MM.1S (cell line): ENCODE measurements at places on chromosomes 2 and 18.
A peak's percentile ranks its signal among the peaks of the same experiment; 100 is the strongest.

DNA sequence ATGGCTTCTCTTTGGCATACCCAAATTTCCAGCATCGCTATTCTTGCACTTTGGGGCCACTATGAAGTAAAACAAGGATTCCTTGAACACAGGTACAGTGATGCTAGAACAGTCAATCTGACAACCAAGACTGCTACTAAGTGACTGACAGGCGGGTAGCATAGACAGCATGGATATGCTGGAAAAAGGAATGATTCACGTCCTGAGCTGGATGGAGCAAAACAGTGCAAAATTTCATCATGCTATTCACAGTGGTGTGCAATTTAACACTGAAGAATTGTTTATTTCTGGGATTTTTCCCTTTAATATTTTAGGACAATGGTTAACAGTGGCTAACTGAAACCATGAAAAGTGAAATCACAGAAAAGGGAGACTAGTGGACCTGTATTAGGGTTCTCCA, 1511.2 kb upstream of the ZEB2 start:
- no peaks in the 10 kb centered on the region for H3K4me1 ChIP-seq
- no peaks in the 10 kb centered on the region for H3K36me3 ChIP-seq
- H3K4me3 ChIP-seq = no peak overlapping the region
- no peaks in the 10 kb centered on the region for H3K27me3 ChIP-seq

DNA sequence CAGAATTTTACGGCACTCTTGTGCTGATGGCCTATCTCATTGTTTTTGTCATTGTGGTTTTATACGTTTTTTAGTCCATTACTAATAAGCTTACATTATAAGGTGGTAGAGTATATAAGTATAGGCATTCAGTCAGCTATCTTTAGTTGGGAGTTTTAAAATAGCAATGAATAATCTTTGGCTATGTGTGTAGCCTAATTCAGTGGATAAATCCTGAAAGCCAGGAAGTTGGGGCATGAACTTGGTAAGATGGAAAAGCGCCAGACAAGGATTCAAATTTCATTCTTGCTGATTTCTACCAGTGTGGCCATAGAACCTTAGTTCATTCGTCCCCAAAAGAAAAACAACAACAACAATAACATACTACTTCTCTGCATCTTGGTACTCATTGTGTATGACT, 31.2 kb downstream of the EPC2 start:
- no peaks in the 10 kb centered on the region for H3K36me3 ChIP-seq
- no peaks in the 10 kb centered on the region for H3K4me1 ChIP-seq
- H3K4me3 ChIP-seq = no peak overlapping the region
- no peaks in the 10 kb centered on the region for H3K27me3 ChIP-seq
- no peak for DNase-seq
- no peak overlapping the region for H3K27ac ChIP-seq

GRCh38 chr2:150136893-150137292, 350.6 kb downstream of the RND3 start:
- peaks cover 6% of the 10 kb centered on the region for H3K4me1 ChIP-seq
- DNase-seq = no peak
- H3K4me3 ChIP-seq = no peak overlapping the region
- no peaks in the 10 kb centered on the region for H3K36me3 ChIP-seq
- H3K27me3 ChIP-seq = no peaks in the 10 kb centered on the region
- H3K27ac ChIP-seq = no peak overlapping the region

DNA sequence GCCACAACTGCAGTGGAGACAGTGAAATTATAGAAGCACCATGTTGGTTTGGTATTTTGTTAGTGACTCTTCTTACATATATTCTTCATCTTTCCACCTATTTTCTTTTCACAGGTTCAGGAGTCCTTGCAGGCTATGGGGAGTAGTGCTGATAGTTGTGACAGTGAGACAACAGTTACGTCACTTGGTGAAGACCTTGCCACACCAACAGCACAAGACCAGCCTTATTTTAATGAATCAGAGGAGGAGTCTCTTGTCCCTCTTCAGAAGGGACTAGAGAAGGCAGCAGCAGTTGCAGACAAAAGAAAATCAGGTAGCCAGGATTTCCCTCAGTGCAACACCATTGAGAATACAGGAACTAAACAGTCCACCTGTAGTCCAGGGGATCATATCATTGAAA, 23.6 kb downstream of the ITPRID2 start:
- peaks cover 7% of the 10 kb centered on the region for H3K36me3 ChIP-seq
- DNase-seq = no peak
- H3K4me1 ChIP-seq = peaks cover 35% of the 10 kb centered on the region

- DNase-seq = no peak
- H3K27ac ChIP-seq = no peak overlapping the region
These were observed 240.7 kb upstream of the RAB6C start for GRCh38 chr2:129738799-129739198.

GRCh38 chr18:79668203-79668602, 11.4 kb upstream of the CTDP1 start:
- H3K4me1 ChIP-seq = no peaks in the 10 kb centered on the region
- H3K27ac ChIP-seq = no peak overlapping the region
- no peaks in the 10 kb centered on the region for H3K36me3 ChIP-seq
- H3K4me3 ChIP-seq = no peak overlapping the region
- no peaks in the 10 kb centered on the region for H3K27me3 ChIP-seq

DNA sequence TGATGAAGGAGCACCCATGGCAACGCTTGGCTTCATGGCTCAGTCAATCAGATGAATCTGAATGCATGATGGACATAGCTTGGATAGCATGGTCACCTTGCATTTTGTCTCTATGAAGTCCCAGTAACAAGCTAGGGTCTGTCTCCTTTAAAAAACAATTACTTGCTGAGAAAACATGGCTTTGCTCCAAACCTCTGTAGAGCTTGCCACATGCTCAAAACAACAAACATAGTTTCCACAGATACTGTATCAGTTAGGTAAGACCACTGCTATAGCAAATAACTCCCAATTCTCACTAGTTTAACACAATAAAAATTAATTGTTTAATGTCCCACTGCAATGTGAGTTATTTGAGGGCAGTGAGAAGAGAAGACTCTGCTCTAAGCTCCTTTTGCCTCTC, 401.0 kb downstream of the IRS1 start:
- no peaks in the 10 kb centered on the region for H3K4me1 ChIP-seq
- no peaks in the 10 kb centered on the region for H3K36me3 ChIP-seq
- no peak overlapping the region for H3K27ac ChIP-seq
- H3K4me3 ChIP-seq = no peak overlapping the region
- H3K27me3 ChIP-seq = no peaks in the 10 kb centered on the region

DNA sequence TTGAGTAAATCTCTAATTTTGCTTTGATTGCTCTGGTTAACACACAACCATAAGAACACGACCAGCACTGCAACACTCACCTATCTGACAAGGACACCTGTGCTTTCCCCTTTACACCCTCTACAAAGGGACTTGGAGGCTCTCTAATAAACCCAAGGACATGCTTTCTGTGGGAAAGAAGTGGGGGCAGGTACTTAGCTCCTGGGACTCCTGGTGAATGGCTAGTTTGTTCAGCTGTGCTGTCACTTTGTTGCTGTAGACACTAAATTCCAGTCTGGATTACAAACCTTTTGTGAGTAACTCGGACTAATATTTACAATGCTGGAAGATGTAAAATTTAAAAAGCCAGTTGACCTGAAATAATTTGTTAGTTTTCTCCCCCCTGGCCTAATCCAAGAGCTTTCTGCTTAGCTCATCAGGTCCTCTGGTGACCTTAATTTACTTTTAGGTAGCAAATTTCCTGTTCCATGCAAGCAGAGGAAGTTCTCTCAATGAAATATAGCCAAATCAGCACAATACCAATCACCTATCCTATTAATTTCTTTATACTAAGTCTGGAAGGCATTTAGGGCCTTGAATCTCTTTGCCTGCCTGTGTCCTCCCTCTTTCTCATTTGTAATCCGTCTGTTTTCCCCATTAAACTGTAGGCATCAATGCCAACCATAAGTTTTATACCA, 67.5 kb downstream of the PLCL1 start:
- no peaks in the 10 kb centered on the region for H3K36me3 ChIP-seq
- no peak for DNase-seq
- H3K27me3 ChIP-seq = no peaks in the 10 kb centered on the region
- no peaks in the 10 kb centered on the region for H3K4me1 ChIP-seq

- H3K4me1 ChIP-seq = no peaks in the 10 kb centered on the region
- no peaks in the 10 kb centered on the region for H3K36me3 ChIP-seq
- no peak overlapping the region for H3K27ac ChIP-seq
- no peak for DNase-seq
These were observed 299.1 kb downstream of the PAX3 start for GRCh38 chr2:221999717-222000116.

DNA sequence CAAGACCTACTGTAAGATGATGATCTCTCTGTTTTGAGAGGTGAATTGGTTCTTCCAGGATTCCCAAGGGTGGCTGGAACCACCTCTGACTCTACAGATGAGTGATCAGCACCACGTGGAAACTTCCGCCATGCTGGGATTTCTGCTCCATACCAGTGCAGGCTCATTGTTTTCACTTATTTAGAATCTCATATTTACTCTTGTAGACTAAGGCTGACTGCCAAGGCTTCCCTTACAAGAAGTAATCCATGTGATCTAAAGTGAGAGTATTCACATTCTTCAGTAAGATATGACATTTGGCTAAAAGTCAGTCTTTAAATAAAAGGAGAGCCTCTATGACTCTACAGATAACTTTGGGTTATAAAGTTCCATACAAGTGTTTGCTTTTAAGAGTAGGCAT, 322.9 kb upstream of the RAB12 start:
- no peak overlapping the region for H3K4me3 ChIP-seq
- no peaks in the 10 kb centered on the region for H3K27me3 ChIP-seq
- H3K36me3 ChIP-seq = no peaks in the 10 kb centered on the region

- no peak for DNase-seq
- H3K4me1 ChIP-seq = peaks cover 27% of the 10 kb centered on the region
- no peaks in the 10 kb centered on the region for H3K36me3 ChIP-seq
- no peaks in the 10 kb centered on the region for H3K27me3 ChIP-seq
- peak overlapping the region; percentile 58 for H3K4me3 ChIP-seq
These were observed 34.2 kb downstream of the PLCL1 start for GRCh38 chr2:197838579-197838978.

DNA sequence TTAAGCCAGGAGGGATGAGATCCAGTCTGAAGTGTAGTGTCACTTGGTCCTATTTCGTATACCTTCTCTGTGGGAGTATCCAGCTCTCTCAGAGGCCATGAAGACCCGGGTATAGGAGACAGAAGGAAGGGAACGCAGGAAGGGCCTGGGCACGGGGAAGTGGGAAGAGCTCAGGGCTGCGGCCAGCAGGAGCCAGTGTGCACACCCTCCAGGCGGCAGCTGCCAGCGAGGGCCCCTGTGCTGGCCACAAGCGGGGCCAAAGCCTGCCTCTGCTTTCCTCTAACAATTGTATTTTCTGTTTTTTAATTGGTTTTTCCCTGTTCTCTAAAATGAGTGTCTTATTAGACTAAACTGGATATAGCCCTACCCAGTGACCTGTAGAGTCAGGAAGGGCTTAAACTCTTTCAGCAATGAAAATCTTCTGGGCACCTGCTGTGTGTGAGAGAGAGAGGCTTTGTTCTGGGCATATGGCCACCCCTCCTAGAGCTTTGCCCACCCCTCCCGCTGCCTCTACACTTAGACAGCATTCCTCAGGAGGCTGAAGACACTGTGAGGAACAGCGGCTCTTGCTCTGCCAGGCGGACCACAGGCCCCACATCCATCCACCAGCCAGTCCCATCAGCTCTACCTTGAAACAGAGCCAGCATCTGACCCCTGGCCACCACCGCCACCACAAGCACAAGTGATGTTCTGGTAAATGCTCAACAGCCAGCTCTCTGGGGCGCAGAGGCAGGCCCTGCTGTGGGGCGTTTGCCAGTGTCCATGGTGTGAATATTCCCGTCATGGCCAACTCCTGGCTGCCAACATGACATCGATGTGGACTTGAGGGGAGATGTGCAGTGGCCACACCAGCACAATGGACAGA, 9.5 kb downstream of the GPR17 start:
- no peak for DNase-seq
- H3K4me1 ChIP-seq = no peaks in the 10 kb centered on the region
- H3K36me3 ChIP-seq = no peaks in the 10 kb centered on the region
- H3K27ac ChIP-seq = no peak overlapping the region

DNA sequence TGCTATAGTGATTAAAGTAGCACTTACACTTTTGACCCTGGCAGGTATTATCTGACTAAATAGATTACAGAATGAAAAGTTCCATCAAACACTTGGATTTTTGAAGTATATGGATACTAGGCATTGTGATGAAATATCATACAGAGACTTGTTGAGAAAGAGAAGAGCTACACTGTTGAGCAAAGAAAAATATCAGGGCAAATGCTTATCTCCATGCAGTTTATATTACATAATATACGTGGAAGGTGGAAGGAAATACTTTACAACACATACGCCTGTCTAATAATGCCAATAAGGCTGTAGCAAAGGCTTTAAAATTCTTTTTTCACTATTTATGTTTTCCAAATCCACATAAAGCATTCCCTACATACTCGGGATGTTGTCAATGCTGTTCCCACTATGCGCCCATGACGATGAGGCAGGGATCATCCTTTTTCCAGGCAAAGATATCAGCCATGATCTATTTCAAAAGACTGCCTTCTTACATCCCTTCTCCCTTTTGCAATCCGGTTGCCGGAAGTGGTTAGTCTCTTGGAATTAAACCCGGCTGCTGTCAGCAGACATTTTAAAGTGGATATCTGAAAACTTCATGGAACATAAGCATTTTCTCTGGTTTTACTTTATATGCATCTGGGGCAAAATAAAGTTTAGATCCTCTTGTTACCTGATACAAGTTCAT, 92.6 kb upstream of the ITGA4 start:
- no peaks in the 10 kb centered on the region for H3K27me3 ChIP-seq
- H3K36me3 ChIP-seq = no peaks in the 10 kb centered on the region
- H3K4me1 ChIP-seq = peaks cover 5% of the 10 kb centered on the region; the same call in 1 of the 2 replicates
- H3K4me3 ChIP-seq = no peak overlapping the region
- no peak for DNase-seq
